ENCODE measurements at places on chromosomes 16 and 17.

- DNase-seq, result no peak
These were observed 131.2 kb upstream of the FAM20A start for GRCh38 chr17:68732301-68732749.

- DNase-seq, result no peak
These were observed 100.0 kb downstream of the WWOX start for GRCh38 chr16:78199325-78200022.

DNA sequence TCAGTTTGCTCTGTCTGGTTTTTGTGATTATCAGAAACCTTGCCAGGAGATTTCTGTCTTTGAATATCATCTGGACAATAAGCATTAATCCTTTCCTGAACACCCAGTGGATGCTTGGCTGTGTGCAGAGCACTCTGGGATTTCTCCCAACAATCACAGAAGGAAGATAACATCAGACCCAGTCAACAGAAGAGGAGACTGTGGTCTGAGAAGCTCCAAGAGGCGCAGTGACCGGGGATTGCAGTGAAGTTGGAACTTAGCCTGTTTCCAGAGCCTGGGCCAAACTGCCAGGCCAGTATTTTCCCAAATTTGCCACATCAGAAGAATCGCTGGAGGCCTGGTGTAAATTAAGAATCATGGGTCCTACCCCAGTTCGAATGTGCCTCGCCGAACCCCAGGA lies 264.7 kb downstream of the C16orf95 start:
- DNase-seq, result no peak

DNA sequence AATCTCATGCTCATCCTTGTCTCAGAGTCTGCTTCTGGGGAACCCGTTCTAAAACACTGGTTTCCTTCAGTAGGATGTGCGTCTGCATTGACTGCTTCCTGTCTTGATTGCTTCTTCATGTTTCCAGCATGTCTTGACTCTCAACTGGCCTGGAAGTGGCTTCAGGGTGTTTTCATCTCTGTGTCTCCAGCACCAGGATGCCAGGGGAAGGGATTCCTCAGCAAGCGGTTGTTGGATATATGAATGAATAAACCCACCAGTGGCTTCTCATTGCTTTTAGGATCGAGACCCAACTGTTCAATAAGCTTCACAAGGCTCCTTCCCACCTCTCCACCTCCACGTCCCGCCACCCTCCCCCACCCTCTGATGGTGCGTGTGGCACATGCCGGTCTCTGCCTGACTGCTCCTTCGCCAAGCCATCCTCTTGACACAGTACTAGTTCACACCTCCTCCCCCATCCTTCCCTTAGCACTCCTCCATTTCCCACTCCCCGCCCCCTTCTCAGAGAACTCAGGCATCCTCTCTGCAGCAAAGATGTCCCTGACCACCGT lies 14.1 kb upstream of the TNS4 start:
- no peak for DNase-seq

GRCh38 chr17:80829166-80829813 lies 162.4 kb upstream of the CHMP6 start:
- no peak for DNase-seq

GRCh38 chr16:87017371-87018012 lies 299.7 kb downstream of the C16orf95 start:
- DNase-seq, result no peak

- DNase-seq, result no peak
These were observed 426.8 kb downstream of the HS3ST4 start for GRCh38 chr16:26118575-26118974.

DNA sequence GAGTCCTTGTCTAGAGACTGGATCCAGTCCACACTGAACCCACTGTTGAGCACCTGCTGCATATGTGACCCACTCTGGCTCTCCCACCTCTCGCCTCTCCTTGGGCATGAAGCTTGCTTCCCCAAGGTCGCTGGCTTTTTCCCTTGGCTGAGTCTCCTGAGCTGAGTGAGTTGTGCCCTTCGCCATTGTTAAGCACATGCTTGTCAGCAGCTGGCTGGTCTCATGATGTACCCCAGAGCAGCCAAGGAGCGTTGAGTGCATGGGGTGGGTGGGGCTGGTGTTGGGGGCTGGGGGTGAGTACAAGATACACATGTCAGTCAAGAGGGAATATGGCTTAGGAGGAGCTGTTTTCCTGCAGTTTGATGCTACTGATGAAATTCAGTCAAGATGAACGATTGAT lies 165.6 kb downstream of the SNX29 start:
- DNase-seq, result no peak

GRCh38 chr16:2879854-2880508 lies 3.0 kb upstream of the FLYWCH2 start:
- DNase-seq, result no peak

Data from NCI-H1417 (cell line).